GM12892 (cell line): ENCODE measurements at places on chromosomes 7 and 10.

DNA sequence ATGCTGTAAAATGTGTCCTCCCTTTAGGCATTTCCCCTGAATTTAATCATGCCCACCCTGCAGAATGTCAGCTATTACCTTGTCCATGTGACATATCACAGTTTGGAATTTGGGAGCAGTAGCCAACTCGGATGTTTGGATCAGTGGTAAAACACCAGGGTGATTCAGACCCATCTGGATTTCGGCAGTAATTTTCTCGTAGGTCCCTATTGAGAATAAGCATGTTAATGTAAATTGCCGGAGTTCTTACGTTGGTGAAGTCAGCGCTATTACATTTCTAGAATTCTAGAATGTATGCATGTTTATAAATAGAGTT lies 44.1 kb downstream of the HGF start:
- no peak for DNase-seq

- DNase-seq, result no peak
Observed at GRCh38 chr10:18399158-18399557, 252.2 kb downstream of the NSUN6 start.

GRCh38 chr7:18125476-18125875 lies 97.8 kb upstream of the PRPS1L1 start:
- DNase-seq, result no peak

- DNase-seq, result no peak
Observed at GRCh38 chr10:97943294-97943693, 87.1 kb downstream of the CRTAC1 start.

DNA sequence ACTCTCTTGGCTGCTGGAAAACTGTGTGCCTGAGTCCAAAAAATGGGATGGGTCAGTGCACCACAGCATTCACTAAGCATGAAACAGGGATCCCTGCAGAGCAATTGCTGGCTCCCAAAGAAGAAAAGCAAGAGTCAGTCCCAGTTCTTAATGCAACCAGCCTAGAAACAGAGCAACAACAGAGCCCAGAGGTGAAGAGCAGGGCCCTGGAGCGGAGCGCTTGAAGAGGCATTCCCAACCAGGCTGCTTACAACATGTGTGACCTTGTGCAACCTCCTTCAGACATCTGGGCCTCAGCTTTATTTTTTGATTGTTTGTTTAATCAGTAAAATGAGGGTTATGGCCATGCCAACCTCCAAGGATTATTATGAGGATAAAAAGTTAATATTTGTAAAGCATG lies 543.7 kb upstream of the COBL start:
- DNase-seq, result no peak

GRCh38 chr10:71031026-71031425 lies 142.7 kb upstream of the PCBD1 start:
- no peak for DNase-seq

GRCh38 chr7:75055830-75056772 lies 17.5 kb downstream of the RCC1L start:
- DNase-seq, result no peak

- no peak for DNase-seq
Observed at GRCh38 chr10:36094096-36094495, 452.0 kb upstream of the FZD8 start.

DNA sequence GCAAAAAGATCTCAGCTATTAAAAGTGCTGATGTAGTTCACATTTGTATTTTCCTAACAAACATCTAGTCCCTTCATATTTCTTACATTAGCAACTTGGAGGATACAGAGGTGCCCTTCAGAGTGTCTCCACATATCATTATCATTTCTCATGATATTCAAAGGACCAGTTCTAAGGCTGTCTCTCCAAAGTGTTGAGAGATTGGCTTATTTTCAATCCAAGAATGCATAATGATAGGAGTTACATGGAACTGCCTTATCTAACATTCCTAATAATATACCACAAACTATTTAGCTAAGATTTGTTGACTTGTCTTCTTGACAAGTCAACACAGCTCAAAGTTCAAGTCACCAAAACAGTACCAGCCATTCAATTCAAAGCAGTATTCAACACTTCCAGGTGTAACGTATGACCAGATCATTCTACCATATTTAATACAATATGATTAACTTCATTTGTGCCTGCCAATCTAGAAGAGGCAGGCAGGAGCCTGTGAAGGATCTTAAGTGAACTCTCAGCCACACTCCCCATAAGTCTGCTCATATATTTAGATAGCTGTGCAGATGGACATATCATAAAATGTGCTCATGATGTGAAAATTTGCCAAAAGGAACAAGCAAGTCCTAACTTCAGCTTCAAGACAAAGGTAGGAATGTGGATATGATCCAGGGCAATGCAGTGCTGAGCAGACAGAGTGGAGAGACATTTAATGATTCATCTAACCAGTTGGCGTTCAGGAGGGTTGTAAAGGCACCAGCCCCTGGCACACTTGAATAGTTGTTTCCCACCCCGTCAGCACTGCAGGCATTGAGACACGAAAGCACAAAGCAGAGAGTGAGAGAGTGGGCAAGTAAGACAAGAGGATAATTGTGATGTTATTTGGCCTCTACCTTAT lies 108.3 kb downstream of the MTERF1 start:
- no peak for DNase-seq

DNA sequence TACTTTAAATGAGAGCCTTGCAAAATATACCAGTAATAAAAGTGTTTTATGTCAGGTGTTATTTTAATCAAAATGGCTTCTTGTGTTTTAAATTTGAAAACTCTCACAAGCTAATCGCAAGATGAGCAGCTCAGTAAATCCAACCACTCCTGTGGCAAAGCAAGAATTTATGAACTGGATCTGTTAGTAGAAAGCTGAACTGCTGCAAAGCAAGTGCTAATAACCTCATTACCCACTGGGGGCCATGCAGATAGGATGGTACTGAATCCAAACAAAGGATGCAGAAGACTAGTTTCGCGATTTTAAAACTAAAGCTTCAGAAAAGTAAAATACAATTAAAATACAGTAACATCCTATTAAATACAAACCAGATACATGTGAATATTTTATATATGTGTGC lies 468.0 kb downstream of the PARD3 start:
- DNase-seq, result no peak

- DNase-seq, result no peak
Observed at GRCh38 chr10:21261842-21262294, 263.6 kb downstream of the SKIDA1 start.

- no peak for DNase-seq
Observed at GRCh38 chr10:66927971-66928770, 2.3 kb downstream of the LRRTM3 start.

GRCh38 chr7:136336932-136337331 lies 359.8 kb upstream of the MTPN start:
- no peak for DNase-seq

DNA sequence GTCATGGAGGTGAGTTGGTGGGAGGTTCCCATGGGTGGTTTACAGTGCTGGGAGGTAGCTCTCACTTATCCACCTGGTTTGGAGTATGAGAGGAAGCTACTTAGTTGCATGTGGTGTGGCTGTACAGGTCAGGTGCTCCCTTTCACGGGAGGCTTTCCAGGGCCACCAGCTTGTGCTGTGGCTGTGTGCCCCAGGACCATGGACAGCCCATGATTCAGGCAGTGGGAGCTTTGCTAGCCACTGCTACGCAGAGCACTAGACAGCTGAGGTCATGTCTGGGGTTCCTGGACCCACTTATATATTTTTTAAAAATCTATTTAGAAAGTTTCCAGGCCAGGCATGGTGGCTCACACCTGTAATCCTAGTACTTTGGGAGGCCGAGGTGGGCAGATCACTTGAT lies 42.5 kb upstream of the KCNMA1 start:
- no peak for DNase-seq

- no peak for DNase-seq
Observed at GRCh38 chr7:149562602-149563001, 65.0 kb upstream of the ZNF746 start.

DNA sequence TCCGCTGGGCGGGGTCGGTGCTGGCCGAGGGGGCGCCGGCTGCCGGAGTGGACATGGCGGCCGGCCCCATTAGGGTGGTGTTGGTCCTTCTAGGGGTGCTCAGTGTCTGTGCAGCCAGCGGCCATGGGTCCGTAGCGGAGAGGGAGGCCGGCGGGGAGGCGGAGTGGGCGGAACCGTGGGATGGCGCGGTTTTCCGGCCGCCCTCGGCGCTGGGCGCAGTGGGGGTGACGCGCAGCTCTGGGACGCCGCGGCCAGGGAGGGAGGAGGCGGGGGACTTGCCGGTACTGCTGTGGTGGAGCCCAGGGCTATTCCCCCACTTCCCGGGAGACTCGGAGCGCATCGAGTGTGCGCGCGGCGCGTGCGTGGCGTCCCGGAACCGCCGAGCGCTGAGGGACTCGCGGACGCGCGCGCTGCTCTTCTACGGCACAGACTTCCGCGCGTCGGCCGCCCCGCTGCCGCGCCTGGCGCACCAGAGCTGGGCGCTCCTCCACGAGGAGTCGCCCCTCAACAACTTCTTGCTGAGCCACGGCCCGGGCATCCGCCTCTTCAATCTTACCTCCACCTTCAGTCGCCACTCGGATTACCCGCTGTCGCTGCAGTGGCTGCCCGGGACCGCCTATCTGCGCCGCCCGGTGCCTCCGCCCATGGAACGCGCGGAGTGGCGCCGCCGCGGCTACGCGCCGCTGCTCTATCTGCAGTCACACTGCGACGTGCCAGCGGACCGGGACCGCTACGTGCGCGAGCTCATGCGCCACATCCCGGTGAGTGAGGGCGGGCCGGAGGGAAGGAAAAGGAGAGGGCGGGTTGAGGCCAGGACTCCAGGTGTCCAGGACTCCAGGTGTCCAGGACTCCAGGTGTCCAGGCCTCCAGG lies 9.3 kb upstream of the CHCHD1 start:
- DNase-seq, result peak; percentile 79

DNA sequence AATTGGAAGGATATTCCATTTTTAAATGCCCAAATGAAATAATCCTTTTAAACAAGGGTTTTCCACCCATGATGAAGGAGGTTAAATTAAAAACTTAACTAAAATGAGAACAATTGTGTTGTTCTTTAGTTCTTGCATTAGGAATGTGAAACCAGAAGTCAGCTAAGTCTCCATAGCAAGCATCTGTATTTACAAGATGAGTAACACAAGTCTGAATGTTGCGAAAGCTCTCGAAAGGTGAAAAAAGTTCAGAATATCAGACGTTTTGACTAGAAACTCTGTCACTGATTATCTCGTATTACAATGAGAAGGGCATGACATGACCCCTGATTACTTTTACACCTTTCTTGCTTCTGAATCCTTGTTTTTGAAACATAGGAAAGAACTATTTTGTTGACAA lies 149.6 kb downstream of the BICC1 start:
- no peak for DNase-seq
